ENCODE measurements at places on chromosomes 3 and 15.

DNA sequence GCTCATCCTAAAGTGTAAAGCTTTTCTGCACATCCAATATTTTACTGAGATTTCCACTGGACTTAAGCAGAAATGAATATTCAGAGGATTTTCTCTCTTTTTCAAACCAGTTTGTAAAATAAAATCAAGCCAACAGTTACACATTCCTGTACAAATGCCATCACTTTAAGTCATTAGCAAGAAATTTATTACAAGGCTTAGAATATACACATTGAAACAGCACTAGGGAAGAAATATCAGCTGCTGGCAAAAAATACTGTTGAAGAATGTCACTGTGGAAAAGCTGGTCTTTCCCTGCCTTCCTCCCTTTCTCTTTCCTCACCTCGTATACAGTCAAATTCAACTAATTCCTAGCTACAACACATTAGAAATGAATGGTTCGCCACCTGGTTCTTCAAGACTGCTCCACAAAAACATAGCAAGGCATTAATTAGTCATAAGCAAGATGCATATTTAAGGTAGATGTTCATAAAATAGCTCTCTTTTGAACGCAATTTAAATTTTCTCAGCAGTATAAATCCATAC lies 21.3 kb downstream of the PLOD2 start:
- no peak for DNase-seq

- no peak for DNase-seq
Observed at GRCh38 chr15:77195586-77195985, 124.7 kb upstream of the TSPAN3 start.

- no peak for DNase-seq
Observed at GRCh38 chr3:74067296-74067695, 442.6 kb upstream of the PDZRN3 start.

- DNase-seq, result no peak
Observed at GRCh38 chr3:172154768-172155664, 115.6 kb downstream of the FNDC3B start.

DNA sequence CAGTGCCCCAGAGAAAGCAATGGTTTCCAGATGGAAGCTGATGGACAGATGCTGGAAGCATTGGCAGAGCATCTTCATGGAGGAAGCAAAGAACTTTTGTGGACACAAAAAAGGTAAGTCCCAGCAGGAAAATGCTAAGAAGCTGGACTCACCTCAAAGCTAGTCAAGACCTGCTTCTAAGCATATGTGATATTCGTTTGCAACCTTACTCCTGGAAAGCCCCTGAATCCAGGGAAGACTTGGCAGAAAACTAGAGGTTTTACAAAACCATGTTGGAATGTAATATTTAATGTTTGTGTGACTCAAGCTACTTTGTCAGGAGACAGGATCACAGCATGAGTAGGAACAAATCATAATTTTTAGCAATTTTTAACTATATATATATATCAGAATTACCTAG lies 288.2 kb downstream of the BCHE start:
- DNase-seq, result no peak

DNA sequence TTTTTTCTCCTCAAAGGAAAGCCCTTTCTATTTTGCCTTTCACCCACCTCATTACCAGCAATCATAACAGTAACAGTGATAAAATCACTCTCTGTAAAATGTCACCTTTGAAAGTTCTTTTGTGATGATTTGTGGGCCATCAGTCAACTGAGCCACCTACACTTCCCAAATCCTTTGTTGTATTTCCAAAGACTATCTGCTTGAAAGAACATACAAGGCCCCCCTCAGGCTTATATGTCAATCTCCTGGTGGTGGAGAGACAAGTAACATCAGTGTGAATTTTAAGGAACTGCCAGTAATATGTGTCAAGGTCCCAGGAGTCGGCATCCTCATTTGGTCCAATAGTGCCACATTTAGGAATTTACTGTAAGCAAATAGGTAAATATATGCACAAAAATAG lies 161.1 kb upstream of the EOMES start:
- DNase-seq, result no peak

GRCh38 chr3:10557781-10558373 lies 52.5 kb upstream of the ATP2B2 start:
- DNase-seq, result no peak

GRCh38 chr15:65245096-65245856 lies 34.0 kb upstream of the CILP start:
- no peak for DNase-seq

- no peak for DNase-seq
Observed at GRCh38 chr3:66898155-66898554, 100.0 kb upstream of the KBTBD8 start.

GRCh38 chr3:187021748-187022402 lies 91.5 kb downstream of the ST6GAL1 start:
- no peak for DNase-seq

Measured in hippocampal formation (tissue), 2 donors.